ENCODE measurements at places on chromosomes 1 and 21.
A peak's percentile ranks its signal among the peaks of the same experiment; 100 is the strongest.

DNA sequence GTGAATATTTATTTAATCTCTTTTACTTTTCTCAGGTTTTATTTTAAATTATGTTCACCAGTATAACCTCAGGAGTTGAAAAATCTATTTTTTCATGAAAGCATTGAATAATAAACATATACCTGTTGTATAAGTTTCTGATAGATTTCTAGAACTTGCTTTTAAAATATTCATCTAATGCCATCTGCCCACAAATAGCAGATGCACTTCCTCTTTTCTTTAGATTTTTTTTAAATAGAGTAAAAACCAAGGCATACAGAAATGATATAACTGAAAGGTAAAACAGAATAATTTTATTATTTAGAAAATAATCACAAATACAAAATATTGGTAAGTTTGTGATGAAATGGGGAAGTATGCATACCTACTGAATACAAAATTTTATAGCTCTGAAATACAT is 130.7 kb upstream of the PRMT6 start:
- DNase-seq = no peak

DNA sequence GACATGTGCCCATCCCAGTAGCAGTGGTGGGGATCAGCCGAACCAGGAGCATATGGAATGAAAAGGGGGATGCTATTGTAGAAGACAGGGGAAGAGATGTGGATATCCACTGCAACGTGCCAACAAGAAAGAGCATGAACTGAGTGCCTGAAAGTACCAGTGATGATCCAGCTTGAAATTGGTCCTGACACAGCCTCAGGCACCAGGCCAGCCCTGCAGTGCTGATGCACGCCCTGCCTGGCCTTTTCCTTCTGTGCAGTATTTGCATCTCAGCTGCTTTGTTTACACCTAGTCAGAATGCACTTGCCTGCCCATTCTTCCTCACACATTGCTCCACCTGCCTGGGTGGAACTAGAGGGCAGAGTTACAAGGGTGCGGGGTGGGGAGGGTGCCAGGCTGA is 50.3 kb upstream of the ARTN start:
- no peak for DNase-seq

DNA sequence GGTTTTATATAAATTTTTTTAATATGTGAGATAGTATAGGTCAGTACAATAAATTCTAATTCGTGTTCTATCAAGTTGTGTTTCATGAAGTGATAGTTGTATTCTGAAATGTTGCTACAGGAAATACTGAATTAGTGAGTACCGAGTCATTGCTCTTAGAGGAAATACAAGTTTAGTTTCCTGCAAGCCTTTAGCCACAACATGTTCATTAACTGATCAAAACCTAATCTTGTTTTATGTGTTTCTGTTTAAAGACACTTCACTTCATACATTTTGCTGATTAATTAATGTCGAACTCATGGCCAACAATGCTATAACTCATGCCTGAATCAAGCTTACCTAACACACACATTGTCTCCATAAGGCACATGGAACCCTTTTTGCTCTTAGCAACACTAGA is 43.6 kb downstream of the LRRC7 start:
- DNase-seq = peak; percentile 7

DNA sequence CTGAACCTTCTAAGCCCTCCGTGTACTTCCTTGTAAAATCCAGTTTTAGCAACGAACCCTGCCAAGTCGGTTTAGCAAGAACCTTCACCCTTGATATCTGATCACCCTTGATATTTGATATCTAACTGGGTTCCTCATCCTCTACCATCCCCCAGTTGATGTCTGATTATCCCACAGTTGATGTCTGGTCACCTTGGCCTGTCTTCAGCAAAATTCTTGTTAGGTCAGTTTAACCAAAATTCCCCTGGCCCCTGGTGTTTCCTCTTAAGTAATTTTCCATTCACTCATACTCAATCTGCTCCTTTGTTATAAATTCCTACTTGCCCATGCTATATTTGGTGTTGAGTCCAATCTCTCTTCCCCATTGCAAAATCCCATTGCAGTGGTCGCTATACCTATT is 114.5 kb upstream of the ZNHIT6 start:
- no peak for DNase-seq

DNA sequence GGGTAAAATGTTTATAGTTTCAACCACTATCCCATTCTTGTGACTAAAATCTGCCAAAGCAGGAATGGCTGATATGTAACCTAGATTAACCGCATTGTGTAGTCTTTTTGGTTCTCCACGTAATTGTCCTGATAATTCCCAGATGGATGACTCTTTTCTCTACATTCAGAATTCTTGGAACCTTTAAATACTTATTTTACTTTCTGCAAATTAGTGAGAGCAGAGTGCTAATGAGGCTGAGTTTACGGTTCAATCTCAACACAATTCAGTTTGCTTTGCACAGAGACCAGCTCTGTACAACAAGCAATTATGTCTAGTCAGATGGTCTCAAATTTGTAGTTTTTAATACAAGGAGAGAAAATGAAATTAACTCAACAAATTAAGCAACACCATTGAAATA is 9.1 kb downstream of the CRB1 start:
- no peak for DNase-seq

- no peak for DNase-seq
These were observed 58.0 kb downstream of the SDCCAG8 start for GRCh38 chr1:243313635-243314536.

- no peak for DNase-seq
These were observed 243.9 kb downstream of the RRAGC start for GRCh38 chr1:38615680-38616079.

DNA sequence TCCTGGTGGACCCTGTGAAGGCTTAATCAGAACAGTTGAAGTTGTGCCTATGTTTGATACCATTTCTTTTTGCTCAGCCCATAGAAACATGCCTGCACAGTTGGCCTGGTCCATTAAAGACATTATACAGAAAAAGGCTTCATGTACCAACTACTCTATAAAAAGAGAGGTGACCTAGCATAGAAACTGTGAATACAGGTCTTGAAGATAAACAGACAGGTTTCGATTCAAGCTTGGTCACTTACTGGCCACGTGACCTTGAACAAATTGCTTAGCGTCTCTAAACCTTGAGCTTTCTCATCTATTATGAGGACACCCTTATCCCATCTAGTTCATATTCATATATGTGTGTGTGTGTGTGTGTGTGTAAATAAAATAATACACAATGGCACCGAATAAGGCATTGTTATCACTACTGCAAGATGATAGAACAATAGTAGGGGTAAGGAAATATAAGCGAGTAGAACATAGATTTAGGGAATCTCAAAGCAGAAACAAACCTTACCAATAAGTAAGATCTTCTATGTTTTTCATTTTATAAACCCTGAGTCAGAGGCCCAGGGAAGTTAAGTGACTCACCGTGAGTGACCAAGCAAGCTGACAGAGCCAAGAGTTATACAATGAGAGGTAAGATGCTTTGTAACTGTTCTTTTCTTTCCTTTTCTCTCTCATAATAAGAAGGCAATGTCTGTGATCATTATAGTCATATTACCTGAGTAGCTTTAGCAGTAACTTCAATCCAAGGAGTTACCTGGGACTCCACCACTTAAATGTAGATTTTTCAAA is 476.8 kb upstream of the DEPDC1 start:
- no peak for DNase-seq

GRCh38 chr1:2934642-2935081 is 86.6 kb upstream of the ACTRT2 start:
- DNase-seq = no peak

GRCh38 chr21:46211786-46212720 is 16.5 kb downstream of the LSS start:
- DNase-seq = no peak

DNA sequence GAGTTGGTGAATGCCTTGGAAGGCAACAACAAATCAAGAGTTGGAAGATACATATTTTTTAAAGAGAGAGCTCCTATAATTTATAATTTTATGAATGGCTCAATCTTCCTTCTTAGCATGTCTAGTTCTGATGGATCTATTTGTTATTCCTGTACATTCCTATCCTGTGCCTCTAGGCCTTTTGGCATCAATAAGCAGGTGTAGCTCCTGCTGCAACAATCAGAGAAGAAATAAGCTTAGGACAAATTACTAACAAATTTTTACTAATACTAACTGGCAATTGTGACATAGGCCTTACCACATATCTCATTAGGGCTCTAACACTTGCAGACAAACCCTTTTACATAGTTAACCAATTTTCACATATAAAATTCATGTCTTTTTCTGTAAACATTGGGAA is 682.0 kb downstream of the LTN1 start:
- DNase-seq = no peak

GRCh38 chr1:5811419-5811818 is 180.8 kb downstream of the NPHP4 start:
- DNase-seq = no peak

- DNase-seq = no peak
These were observed 101.0 kb downstream of the KIF26B start for GRCh38 chr1:245255783-245256182.

GRCh38 chr1:223011505-223011856 is 131.6 kb downstream of the TLR5 start:
- DNase-seq = no peak

GRCh38 chr1:165862448-165862847 is 35.0 kb downstream of the UCK2 start:
- no peak for DNase-seq

DNA sequence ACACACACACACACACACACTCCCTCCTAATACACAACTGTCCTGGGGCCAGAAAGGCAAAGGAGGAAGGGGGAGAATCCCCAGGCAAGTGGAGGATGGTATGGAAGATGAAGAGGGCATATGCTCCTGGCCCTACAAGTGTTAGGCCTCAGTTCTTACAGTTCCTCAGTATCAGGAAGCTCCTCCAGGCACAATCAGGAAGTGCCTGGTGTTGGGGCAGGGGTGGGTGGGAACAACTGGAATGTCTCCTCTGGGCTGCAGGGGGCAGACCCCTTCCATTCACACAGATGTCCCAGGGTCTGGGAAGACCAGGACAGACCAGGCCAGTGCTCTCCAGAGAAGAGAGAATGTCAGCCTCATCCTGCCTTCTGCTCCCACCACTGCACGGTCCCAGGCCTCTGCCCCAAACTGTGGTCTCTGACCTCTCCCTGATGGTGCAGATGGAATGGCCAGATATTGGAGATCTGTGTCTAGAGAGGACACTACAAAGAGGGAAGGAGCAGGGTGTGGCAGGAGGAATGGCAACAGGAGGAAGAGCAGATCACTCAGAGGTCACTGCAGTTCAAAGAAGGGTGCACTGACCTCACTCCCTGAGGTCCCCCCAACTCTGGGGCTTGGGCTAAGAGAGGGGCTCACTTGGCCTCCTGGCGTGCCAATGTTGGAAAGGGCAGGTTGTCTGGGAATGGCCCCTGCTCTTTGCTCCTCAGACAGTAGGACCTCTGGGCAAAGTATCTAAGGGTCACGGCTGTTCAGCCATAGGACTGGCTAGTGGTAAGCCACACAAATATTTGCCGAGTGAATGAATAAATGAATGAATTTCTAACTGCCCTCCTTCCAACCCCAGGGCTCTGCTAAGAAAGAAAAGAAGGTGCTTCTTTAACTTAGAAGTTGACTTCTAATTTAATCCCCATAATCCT is 2.5 kb upstream of the DENND2D start:
- DNase-seq = no peak

- DNase-seq = no peak
These were observed 81.3 kb upstream of the ARHGEF16 start for GRCh38 chr1:3373175-3373574.

- no peak for DNase-seq
These were observed 189.7 kb downstream of the TOMM20 start for GRCh38 chr1:234938924-234939323.

DNA sequence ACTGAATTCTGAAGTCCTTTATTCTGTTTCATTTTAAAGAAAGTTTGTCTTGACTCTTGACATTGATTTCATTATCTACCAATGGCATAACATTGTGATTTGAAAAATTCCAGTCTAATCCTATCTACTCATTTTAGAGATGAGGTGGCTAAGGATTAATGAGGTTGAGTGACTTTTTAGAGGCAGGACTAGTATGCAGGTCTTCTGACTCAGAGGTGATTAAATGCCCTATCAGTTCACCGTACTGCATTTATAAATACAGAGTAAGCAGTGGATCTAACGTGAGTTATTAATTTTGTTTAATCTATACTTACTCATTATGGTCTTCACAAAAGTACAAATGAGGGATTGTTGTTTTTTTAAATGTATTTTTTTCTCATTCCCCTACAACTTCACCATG is 277.6 kb downstream of the PTBP2 start:
- no peak for DNase-seq

- DNase-seq = no peak
These were observed 29.3 kb upstream of the DOCK7 start for GRCh38 chr1:62717483-62717882.

GRCh38 chr1:194175251-194175650 is 988.8 kb upstream of the B3GALT2 start:
- DNase-seq = no peak

- no peak for DNase-seq
These were observed 8.1 kb upstream of the HNRNPR start for GRCh38 chr1:23352096-23352695.

DNA sequence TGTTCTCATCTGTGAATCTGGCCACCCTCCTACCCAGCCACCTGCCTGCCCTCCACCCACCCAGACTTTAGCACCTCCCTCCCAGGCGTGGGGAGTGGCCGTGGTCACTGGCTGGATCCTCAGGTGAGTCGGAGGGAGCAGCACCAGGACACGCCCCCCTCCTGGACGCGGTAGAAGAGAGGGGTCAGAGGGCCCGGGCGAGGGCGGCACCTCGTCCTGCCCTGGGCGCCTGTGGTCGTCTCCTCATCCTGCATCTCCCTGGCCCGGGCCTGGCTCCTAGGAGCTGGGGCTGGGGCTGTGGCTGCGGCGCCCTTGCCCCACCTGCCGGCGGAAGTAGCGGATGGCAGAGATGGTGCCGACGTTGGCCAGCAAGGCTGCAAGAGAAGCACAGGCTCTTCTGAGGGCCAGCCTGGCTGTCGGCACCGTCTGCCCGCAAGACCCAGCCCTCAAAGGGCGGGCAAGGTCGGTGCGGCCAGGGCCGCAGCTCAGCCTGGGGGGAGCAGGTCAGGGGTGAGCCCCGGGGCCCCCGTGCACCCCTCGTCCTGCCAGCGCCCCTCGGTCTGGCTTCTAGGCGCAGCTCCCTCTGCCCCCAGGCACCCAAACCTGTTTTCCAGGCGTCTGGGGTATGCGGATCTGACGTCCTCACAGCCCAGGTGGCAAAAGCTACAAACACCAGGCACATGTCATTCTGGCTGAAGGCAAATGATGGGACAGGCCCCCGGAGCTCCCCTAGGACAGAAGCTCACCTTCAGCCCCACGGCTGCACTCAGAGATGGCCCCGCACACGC is 5.8 kb downstream of the PERM1 start:
- DNase-seq = no peak

- no peak for DNase-seq
These were observed 874.2 kb upstream of the ADGRL2 start for GRCh38 chr1:80926531-80926930.

GRCh38 chr1:184473176-184473966 is 86.5 kb downstream of the C1orf21 start:
- no peak for DNase-seq

DNA sequence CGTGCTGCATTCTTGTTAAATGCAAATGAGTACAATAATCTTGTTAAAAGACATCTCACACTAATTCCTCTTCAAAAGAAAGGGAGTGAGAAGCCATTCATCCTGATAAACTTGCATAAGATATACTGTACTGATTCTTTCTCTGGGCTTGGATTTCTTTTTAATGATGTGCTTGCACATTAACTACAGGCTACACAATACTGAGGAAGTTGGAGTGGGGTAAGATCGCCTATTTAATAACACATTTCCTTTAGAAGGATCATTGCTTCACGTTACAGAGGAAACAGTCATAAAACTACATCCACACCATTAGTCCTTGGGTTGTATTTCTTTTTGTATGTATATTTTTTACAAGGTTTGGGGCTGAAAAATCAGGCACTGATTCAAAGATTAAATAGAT is 36.6 kb downstream of the NRIP1 start:
- no peak for DNase-seq

GRCh38 chr1:245807306-245807705 is 652.5 kb downstream of the KIF26B start:
- no peak for DNase-seq

All from foreskin melanocyte (primary cell).